ENCODE measurements at places on chromosomes 12 and 14.

DNA sequence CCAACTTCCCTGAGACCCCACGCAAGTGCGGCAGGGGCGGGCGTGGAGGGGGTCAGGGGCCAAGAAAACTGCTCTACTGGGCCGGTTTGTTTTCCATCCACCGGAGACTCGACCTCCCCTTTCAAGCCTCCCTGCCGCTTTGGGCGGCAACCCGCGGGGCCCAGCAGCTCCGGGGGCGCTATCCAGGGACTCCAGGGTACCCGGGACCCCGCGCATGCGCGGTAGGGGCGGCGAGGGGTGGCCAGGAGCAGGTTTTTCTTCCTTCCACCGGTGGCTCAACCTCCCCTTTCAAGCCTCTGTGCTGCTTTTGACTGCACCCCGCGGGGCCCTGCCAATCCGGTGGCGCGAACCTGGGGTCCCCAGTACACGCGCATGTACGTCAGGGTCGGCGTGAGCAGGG lies 323.5 kb downstream of the ALG10 start:
- no peak for DNase-seq

DNA sequence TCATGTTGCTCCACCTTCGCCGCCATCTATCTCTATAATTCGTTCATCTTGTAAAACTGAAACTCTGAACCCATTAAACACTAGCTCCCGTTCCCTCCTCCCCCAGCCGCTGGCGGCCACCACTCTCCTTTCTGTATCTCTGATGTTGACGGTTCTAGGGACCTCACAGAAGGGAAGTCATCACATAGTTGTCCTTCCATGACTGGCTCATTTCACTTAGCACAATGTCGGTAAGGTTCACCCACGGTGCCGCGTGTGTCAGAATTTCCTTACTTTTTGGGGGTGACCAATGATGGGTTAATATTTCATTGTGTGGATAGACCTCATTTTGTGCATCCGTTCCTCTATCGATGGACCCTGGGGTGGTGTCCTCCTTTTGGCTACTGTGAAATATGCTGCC lies 2.0 kb upstream of the CACNA2D4 start:
- peak; percentile 3 for DNase-seq

GRCh38 chr14:74064883-74065282 lies 19.4 kb downstream of the ALDH6A1 start:
- DNase-seq = no peak

DNA sequence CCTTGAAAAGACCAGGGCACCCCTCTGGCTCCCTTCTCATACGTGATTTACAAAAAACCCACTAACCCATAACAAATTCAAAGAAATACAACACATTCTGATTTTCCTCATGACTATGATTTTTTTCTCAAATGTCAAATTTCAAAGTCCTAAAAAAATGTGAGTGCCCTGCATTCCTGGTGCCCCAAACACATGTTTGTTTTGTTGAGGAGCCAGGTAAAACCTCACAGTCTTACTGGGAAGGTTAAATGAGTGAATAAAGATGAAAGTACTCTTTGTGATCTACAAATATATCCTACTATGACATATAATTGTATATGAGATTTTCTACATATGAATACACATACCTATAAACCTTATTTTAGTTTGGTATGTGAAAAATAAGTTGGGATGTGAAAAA lies 30.7 kb downstream of the TPH2 start:
- no peak for DNase-seq

DNA sequence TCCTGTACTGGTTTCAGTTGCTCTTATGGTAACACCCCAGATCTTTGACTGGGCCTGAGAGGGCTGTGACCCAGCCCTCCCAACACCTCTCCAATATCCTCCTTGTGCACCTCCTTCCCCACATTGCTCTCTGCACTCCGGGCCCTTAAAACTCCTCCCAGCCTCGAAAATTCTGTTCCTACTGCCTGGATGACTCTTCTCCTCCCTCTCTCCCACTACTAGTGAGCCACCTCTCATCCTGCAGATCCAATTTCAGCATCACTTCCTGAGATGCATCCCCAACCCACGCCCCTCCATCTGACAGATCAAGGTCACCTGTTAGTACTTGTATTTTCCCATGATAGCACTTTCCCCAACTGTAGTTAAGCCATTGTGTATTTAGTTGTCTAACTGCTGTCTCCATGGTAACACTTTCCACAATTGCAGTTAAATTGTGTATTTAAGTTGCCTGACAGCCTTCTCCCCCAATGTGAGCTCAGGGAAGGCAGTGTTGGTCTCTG lies 11.5 kb upstream of the NT5DC3 start:
- no peak for DNase-seq

DNA sequence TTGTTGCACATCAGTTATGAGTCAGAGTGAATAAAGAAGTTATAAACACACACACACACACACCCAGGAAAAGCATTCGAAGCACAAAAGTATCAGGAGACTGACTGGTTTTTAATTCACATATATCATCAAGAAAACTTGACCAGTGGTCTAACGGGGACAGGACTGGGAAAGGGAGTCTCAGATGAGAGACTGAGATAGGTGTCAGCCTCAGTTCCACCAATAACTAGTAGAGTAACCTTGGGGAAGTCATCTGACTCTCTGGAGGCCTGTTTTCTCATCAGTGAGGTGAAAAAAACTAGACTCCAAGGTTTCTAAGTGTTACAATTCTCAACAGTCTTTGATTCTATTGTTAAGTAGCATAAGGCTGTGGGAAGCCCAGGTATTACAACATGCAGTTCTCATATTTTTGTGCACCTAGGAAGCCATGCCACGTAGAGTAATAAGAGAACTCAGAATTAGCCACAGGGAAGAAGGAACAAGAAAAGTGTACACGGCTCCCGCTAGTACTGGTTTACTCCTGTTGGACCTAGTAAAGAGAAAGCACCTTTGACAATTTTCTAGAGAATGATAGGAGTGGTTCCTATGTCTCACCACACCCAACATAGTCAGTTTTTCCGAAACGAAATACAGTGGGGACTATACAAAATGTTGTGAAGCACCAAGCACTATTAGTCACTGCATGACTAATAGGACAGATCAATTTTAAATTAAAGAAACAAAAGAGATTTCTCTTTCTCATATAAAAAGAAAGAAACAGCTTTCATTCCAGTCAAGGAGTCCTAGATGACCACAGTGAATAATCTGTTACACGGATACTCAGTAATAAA lies 5.0 kb downstream of the PPTC7 start:
- peak; percentile 54 for DNase-seq

DNA sequence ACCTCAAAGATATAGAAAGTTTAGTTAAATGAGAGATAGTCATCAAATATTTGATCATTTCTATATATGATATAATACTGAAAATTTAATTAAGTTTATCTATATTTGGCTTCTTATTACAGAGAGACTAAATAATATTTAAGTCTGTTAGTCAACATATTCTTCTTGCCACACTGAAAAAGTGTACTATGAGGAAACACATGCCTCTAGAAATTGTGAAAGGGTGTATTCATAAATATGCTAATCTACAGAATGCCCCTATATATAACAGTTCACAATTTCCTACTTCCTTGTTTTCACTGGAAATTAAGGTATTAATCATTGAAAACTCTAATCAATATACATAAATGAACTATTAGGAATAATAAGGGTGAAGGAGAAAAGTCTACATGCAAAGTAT lies 31.4 kb upstream of the ETV6 start:
- DNase-seq = no peak

- DNase-seq = no peak
Observed at GRCh38 chr12:131513606-131514005, 197.3 kb upstream of the SFSWAP start.

GRCh38 chr14:75967866-75968265 lies 13.9 kb downstream of the TGFB3 start:
- DNase-seq = no peak

DNA sequence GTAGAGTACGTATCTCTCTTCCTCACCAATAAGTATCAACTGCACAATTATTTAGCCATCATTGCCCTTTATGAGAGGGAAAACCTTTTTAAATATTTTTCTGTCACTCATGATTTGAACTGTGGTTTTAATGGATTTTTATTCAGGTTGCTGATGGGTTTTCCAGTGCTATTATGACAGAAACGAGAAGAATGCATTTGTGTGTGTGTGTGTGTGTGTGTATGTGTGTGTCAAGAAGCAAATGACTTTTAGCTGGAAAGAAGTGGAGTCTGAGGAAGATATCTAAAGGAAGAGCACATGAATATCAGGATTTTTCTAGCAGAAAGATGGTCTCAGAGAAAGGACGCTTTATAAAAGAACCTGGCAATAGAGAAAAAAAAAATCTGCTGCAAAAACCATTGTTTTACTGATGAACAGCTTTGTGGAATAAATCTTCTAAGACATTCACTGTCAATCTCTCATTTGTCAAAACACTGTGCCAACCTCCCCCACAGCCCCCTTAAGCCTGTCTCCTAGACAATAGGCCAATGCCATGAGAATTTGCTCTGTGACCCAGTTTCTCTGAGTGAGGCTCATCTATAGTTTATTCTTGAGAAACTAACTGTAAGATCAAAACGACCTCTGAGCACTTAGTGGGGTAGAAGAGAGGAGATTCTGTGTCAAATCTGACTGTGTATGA lies 417.7 kb downstream of the FLRT2 start:
- DNase-seq = no peak

DNA sequence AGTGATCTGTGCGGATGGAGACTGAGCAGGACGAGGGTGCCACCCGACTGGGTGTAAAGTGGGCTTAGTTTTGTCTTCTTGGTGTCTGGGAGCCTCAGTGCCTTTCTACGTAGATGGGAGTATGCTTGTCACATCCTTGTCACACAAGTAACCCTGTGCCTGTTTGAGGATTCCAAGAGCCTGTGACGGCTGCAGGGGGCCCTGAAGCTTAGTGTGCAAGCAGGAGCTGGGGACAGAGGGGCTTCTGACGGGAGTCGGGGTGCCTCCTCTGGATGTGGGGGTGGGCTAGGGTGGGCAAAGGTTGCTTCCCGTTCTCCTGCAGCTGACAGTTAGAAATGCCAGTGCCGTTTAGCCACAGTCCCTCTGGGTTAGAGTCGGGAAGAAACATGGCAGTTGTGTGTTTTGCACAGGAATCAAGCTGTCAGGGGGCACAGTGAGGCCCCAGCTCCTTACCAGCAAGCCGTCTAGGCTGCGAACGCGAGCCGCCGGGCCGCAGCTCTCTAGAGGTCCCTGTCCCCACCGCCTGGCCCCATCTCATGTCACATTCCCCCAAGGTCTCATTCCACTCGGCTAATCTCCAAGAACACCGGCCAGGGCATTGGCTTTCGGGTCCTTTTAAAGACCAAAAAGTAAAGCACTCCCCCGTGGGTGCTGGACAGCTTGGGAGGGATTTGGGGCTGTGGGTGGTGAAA lies 7.0 kb downstream of the RTL1 start:
- no peak for DNase-seq

GRCh38 chr14:42001431-42001830 lies 394.8 kb downstream of the LRFN5 start:
- DNase-seq = no peak

DNA sequence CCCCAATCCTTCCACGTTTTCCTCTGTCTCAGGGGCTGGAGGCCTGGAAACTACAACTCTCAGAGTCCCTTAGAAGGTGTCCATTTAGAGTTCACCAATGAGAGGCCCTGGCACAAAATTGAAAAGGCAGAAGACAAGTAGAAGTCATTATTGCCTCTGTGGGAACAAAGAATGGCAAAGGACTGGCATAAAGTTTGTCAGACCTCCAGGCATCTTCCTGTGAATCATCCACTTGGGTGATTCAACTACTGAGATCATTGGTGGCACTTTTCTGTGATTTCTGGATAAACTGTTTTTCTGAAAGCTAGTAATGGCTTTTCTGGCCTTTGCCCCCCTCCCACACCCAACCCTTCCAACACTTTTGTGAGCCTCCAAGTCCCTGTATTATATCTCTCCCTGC lies 42.6 kb upstream of the C12orf42 start:
- no peak for DNase-seq

DNA sequence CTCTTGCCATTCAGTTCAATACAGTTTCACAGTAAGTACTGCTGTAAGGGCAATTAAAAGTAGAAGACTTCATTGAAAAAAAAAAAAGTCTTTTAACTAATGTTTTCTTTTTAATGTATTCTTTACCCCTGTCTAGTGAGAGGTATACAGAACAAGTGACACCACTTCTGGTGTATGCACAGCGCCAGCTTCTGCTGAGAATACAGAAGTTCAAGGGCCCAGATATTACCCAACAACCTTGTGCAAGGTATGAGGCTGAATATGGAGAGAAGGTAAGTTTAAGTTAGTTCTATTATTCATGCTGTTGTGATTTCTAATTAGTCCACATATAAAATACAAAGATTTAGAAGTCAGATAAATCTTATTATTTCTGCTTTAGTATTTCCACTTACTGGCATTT lies 168.7 kb downstream of the CFAP54 start:
- DNase-seq = no peak

DNA sequence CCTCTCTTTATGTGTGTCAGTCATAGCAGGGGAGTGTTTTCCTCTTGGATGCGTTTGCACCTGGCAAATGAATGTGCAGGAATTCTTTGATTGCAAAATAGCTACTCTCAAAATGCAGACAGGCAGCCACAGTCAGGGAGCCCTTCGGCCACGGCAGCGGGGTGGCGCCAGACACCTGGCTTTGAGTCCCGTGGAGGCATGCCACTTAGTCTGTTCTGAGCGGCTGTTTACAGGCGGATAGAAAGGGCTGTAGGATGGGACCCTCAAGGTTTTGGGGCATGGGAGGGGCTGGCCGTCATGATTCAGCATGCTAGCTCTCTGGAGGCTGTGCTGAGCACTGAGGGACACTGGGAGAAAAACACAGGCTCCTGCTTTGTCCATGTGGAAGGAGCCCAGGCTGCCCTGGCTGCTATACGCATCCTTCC lies 117.1 kb downstream of the SLC25A47 start:
- DNase-seq = peak; percentile 62

DNA sequence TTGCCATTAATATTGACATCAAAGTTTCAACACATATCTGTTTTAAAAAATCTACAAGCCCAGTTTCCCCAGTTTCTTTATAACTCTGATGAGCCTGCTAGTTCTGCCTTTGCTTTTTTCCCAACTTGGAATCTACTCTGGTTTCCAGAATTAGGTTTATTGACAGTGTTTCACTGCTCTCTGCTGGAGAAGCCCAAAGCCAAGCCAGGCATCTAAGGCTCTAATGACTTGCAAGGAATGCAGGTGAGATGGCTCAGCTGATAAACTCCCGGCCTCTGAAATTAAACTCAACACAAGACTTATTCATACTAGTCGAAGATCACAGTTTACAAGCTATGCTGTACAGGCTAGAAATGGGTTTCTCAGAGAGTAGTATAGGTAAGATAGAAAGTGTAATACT lies 54.3 kb downstream of the HMGA2 start:
- no peak for DNase-seq

Measured in GM13977 (cell line).